Left ventricle myocardium inferior (tissue), 1 donor: ENCODE measurements at places on chromosomes 12 and 14. TPM values are rescaled to one million over a fixed set of nuclear protein-coding genes. Genes with fewer than 3 reads are reported as not detected.
A peak's percentile ranks its signal among the peaks of the same experiment; 100 is the strongest.

- H3K36me3 ChIP-seq, result peaks cover 1% of the 10 kb centered on the region
- DNase-seq, result no peak
- no peak overlapping the region for H3K27ac ChIP-seq
- no peaks in the 10 kb centered on the region for H3K27me3 ChIP-seq
Measured at GRCh38 chr14:63710497-63710896, 17.4 kb downstream of the SGPP1 start.

DNA sequence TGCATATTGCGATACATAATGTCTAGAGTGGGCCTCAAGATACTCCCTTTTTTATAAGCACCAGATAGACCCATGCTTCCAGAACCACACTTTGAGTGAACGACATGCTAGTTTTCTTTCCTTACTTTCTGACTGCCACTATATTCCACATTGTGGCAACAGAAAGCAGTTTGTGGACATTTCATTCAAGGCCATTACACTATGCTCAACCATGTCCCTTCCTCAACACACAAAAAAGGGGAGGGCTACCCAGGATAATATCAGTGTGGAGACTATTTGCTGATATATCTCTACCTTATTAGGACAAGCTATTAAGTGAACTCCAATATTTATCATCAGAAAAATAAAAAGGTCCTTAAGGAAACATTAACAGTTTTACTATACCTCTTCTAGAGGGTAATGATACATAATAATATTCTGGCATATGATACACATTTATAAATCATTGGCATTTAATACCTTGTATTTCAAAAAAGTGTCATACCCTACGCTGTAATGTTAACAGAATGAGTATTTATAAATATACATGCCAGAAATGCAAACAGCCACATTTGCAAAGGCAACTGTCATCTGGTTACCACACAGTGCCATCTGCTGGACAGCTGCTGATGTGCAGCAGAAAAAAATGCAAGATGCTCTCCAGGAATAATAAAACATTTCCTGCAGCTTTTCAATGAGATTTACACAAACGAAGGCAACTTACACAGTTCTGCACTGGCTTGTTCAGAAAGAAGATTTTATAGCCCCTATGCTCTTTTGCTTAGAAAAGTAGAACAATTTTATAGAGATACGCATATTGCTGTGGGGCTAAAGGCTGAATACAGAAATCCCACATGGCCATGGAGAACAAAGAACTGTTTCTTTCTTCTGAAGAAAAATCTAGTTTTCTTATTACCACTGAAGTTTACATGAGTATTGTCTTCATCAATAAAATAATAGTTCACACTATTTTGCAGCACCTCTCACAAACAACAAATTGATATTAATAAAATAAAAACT is 182.2 kb upstream of the GRIP1 start:
- peaks cover 9% of the 10 kb centered on the region for H3K27me3 ChIP-seq
- no peak overlapping the region for H3K4me3 ChIP-seq
- H3K36me3 ChIP-seq, result no peaks in the 10 kb centered on the region
- H3K4me1 ChIP-seq, result no peaks in the 10 kb centered on the region
- H3K27ac ChIP-seq, result no peak overlapping the region

DNA sequence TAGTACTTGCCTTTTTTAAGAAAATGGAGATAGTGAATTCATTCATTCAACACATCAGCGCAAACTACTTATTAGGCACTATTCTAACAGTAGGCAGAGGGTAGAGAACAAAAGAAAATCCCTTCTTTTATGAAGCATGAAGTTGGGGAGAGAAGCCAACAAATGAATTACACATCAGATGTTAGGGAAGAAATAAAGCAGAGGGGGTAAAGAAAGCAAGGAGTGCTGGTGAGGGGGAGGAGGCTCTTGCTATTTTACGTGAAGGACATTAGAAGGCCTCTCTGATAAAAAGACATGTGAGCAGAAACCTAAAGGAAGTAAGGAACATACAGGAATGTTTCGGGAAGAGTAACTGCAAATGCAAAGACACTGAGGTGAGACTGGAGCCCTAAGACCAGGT is 22.2 kb downstream of the TFCP2 start:
- H3K36me3 ChIP-seq, result peaks cover 2% of the 10 kb centered on the region
- H3K4me3 ChIP-seq, result no peak overlapping the region
- H3K27ac ChIP-seq, result no peak overlapping the region
- H3K4me1 ChIP-seq, result peaks cover 10% of the 10 kb centered on the region

PPP2R5C gene
- total RNA-seq, result 198 TPM

DNA sequence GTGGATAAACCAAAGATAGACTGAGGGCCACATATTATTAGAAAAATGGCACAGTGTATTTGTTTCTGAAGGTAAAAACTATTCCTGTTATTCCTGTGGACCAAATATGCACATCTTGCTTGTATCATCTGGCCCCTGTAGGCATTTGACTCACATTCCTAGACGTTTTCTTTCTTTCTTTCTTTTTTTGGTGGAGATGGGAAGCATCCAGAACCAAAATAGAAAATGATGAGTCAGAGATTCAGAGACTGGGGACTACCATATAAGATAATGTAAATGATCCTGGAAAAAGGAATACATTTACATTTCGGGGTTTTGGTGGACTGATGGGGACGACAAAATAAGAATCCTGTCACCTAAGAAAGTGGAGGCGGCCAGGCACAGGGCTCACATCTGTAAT is 24.2 kb downstream of the TRIM9 start:
- H3K36me3 ChIP-seq, result no peaks in the 10 kb centered on the region
- H3K27ac ChIP-seq, result no peak overlapping the region
- H3K4me3 ChIP-seq, result no peak overlapping the region
- H3K27me3 ChIP-seq, result no peaks in the 10 kb centered on the region
- no peak for DNase-seq

PTPRQ gene
- total RNA-seq, result 0.27 TPM

LPCAT3 gene
- total RNA-seq, result 35.1 TPM

GRCh38 chr14:61233436-61233956 is 47.6 kb downstream of the TMEM30B start:
- no peaks in the 10 kb centered on the region for H3K4me1 ChIP-seq
- DNase-seq, result no peak
- peaks cover 26% of the 10 kb centered on the region for H3K27me3 ChIP-seq
- no peaks in the 10 kb centered on the region for H3K36me3 ChIP-seq

RTL1 gene
- total RNA-seq, result not detected

SLC17A8 gene
- not detected for total RNA-seq

DNA sequence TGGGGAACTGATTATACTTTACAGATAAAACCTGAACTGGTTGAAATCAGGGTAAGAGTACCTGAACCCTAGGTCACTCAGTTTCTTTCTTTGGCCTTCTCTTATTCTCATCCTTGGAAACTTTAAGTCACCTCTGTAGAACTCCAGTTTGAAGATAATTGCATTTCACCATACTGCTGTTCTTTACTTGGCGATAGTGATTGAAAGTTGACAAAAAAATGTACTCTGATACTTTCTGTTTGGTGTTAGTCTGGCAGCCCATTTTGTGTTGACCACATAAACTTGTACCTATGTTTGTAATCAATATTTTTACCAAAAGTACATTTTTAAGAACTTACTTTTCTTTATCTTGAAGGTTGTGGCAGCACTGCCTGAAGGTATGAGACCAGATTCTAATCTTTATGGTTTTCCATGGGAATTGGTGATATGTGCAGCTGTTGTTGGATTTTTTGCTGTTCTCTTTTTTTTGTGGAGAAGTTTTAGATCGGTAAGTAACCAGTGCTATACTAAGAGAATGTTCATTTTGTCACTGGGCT is 42.9 kb downstream of the MIA2 start:
- H3K36me3 ChIP-seq, result peaks cover 27% of the 10 kb centered on the region
- no peaks in the 10 kb centered on the region for H3K27me3 ChIP-seq
- no peak for DNase-seq
- no peak overlapping the region for H3K4me3 ChIP-seq

DNA sequence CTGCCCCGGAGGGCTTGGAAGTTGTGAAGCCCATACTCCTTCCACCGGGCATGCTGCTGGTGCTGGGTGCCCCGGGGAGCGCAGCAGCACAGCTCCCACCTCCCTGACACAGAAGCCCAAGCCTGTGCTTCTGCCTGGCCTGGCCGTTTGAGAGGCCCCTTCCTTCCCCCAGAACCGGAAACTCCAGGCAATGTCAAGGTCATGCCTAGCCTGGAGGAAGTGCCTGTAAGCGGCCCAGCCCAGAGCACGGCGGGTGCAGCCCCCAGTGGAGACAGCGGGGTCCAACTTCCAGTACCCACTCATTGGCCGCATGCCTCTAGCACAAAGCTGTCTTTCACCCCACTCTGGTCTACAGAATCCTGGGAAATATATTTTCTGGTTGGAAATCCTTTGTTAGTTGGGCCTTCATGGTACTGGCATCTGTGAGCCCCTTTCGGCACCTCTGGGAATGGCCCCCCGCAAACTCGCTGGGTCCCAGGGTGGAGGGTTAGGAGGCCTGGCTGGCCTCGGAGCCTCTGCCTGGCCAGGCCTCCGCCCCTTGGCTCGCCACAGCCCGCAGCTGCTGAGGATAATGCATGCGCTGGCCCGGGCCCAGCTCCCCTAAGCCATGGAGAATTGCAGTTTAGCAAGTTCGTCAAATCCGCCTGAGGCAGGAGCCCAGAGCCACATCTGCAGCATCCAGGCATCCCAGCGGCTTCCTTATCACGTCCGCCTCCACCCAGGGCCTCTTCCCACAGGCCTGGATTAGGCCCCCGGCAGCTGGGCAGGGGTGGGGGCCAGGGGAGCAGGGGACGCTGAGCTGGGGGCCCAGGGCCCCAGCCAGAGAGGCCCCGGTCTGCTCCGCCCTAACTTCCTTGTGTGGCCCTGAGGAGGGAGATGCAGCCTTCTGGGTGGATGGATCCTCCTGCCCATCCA is 48.9 kb upstream of the DLK1 start:
- H3K36me3 ChIP-seq, result no peaks in the 10 kb centered on the region
- H3K4me1 ChIP-seq, result peaks cover 51% of the 10 kb centered on the region
- peaks cover 87% of the 10 kb centered on the region for H3K27me3 ChIP-seq
- no peak overlapping the region for H3K4me3 ChIP-seq
- H3K27ac ChIP-seq, result peak overlapping the region; percentile 81

DNA sequence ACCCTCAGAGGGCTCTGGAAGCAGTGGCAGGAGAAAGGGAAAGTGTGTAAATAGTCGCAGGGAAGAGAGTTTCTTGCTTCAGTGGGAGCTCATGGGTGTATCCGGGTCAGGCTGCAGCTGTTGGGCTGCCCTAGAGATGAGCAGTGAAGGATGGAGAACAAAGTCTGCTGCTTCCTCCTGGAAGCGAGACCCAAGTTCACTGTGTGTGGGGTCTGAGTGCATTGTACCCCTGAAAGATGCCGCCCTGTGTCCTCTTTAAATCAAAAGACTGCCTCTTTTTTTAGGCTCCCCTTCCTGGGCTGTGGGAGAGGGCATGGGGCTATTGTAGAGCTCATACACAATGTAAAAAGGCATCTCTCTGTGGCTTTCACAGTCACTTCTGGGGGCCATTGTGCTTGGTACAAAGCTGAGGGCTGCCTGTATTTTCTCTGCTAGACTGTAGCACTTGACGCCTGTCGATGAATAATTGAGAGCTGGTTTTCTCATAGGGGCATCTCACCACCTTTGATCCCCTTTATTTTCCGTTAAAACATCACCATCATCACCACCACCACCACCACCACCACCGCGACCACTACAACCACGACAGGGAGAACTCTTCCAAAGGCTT is 16.7 kb downstream of the CHST11 start:
- no peak overlapping the region for H3K4me3 ChIP-seq
- H3K4me1 ChIP-seq, result peaks cover 8% of the 10 kb centered on the region
- H3K27ac ChIP-seq, result no peak overlapping the region
- DNase-seq, result no peak

IFNG-AS1 gene
- total RNA-seq, result 0.58 TPM

DNA sequence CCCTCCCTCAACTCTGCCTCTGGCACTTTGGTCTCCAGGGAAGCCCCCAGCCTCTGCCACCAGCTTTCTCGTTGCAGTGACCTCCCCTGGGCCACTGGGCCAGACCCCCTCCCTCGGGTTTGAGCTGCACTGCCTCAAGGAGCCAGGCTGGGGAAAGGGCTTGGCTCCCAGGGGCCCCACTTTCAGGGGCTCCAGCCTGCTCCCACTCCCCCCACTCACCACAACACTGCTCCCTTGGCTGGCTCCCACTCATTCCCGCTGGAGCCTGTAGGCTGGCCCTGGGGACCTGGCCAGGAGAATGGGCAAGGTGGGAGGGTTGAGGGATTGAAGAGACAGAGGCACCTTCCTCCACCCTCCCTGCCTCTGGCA is 19.3 kb upstream of the KIF26A start:
- H3K4me3 ChIP-seq, result no peak overlapping the region
- H3K36me3 ChIP-seq, result no peaks in the 10 kb centered on the region
- DNase-seq, result peak; percentile 5
- H3K4me1 ChIP-seq, result peaks cover 20% of the 10 kb centered on the region
- H3K27me3 ChIP-seq, result peaks cover 93% of the 10 kb centered on the region

KCNH3 gene
- 0.41 TPM for total RNA-seq

DNA sequence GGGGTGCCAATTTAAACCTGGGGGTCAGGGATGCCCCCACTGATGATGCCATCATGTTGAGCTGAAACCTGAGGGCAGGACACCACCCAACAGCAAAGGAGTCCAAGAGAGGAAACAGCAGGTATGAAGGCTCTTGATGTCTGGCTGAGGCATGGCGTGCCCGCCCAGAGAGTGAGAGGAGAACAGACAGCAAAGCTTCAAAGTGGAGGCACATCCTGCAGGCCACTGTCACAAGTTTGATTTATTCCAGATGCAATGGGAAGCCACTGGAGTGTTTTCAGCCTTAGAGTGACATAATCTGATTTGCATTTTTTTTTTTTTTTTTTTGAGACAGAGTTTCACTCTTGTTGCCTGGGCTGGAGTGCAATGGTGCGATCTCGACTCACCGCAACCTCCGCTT is 34.8 kb downstream of the IRF2BPL start:
- H3K36me3 ChIP-seq, result no peaks in the 10 kb centered on the region
- DNase-seq, result no peak
- no peak overlapping the region for H3K4me3 ChIP-seq
- H3K27me3 ChIP-seq, result no peaks in the 10 kb centered on the region
- no peaks in the 10 kb centered on the region for H3K4me1 ChIP-seq
- no peak overlapping the region for H3K27ac ChIP-seq

DNA sequence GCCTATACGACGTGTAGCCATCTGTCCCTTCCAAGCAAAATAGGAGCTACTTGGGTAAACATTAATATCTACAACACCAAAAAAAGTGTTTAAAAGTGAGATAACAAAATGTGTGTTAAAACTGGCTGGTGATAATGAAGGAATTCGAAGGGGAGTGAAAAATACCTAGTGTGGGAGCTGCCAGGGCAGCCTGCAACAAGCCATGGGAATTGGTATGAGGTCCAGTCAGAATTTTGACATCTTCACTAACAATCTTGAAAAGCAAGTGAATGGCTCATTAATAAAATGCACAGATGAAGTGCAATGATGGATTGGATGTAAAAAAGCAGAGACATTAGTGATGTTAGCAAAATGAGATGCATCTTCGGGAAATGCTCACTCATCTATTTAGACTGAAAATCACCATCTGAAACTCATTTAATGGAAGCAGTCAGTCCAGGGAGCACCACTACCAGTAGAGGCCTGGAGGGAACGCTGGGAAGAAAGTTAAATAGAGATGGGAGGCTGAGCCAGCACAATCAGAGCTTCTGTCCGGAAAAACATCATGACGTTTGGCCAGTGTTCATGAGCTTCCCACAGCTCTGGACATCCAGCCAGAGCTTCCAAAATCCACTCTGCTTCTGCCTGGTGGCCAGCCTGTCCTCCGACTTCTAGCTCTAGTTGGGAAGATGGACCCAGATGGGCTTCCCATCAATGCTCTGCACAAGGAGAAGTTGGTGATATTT is 405.0 kb upstream of the TMTC1 start:
- H3K27me3 ChIP-seq, result no peaks in the 10 kb centered on the region
- no peak overlapping the region for H3K27ac ChIP-seq
- H3K4me1 ChIP-seq, result no peaks in the 10 kb centered on the region
- no peaks in the 10 kb centered on the region for H3K36me3 ChIP-seq
- no peak overlapping the region for H3K4me3 ChIP-seq
- DNase-seq, result no peak

CAPZA3 gene
- not detected for total RNA-seq
